NCI-H446 (cell line): ENCODE measurements at places on chromosomes 5 and 9.

GRCh38 chr9:133944746-133945135 lies 47.4 kb downstream of the VAV2 start:
- DNase-seq: no peak

GRCh38 chr5:75034137-75034739 lies 18.1 kb downstream of the GCNT4 start:
- no peak for DNase-seq

DNA sequence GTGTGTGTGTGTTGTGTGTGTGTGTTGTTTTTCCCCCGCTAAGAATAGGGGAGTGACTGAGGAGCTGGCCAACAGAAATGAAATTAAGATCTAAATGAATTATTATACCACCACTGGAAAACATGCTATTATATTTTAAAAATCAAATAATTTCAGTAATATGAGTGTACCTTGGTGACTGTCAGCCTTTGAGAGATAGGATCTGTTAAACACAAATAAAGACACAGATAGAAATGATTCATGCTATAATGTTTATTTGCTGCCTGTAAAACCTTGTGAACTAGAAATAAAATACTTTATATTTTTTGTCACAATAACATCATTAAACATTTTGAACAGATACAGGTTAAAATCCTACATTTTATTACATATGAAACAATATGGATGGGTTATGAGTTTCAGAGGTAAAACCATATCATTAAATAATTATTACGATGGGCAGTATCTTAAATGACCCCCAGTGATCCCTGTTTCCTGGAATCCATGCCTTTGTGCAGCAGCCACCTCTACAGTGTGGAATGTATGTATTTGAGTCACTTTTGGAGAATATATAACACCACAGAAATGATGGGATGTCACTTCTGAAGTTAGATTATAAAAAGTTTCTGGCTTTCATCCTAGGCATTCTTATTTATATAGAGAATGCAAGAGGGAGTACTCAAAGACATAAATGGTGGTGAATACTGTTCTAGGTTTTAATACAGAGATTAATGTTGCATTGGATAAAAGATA lies 617.2 kb downstream of the CDH18 start:
- no peak for DNase-seq

DNA sequence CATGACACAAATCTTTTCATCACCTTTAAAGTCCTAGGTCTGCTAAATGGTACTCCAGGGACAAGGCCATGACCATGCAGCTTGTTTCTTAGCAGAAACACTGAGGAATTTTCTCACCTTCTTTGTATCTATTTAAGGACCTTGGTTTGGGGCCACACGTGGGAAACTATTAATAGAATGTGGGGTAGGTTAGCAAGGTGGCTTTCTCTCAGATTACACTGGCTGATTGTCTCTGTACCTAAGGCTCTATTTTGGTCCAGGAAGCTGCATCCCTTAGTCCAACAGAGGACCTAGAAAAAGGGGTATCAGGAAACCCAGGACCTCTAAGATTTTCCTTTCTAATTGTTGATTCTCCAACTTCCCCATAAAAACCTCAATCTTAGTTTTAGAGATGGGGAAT lies 36.3 kb upstream of the FRMD3 start:
- no peak for DNase-seq

DNA sequence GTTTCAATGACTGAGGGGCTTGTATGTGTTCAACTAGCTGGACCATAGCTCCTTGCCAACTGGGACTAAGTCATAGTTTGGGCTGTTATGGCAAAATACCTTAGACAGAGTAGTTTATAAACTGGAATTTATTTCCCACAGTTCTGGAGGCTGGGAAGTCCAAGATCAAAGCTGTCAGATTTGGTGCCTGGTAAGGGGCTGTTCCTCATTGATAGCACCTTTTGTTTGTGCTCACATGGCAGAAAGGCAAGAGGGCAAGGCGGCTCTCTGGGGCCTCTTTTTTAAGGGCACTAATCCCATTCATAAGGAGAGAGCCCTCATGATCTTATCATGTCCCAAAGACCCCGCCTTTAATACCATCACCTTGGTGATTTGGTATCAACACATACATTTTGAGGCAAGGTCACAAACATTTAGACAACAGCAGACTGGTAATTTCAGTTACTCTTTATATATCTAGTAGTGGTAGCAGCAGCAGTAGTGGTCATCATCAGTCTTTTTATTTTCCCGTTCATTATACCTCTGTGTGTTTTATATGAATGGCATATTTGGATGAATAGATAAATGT lies 477.0 kb downstream of the CCDC171 start:
- no peak for DNase-seq

GRCh38 chr9:8877753-8878494 lies 1078.3 kb upstream of the DMAC1 start:
- no peak for DNase-seq

DNA sequence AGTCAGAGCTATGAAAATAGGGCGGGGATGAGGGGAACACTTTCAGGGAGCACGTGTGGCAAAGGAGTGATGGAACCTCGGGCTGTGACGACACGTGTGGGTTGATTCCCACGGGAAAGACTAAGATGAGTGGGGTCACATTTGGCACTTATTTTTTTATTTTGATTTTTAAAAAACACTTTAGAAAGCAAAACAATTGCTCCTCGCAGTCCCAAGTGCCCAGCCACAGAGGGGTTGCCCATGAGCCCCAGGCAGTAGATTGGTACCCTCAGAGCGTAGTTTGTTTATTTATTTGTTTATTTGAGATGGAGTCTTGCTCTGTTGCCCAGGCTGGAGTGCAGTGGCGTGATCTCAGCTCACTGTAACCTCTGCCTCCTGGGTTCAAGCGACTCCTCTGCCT lies 69.7 kb downstream of the WNK2 start:
- DNase-seq: no peak

DNA sequence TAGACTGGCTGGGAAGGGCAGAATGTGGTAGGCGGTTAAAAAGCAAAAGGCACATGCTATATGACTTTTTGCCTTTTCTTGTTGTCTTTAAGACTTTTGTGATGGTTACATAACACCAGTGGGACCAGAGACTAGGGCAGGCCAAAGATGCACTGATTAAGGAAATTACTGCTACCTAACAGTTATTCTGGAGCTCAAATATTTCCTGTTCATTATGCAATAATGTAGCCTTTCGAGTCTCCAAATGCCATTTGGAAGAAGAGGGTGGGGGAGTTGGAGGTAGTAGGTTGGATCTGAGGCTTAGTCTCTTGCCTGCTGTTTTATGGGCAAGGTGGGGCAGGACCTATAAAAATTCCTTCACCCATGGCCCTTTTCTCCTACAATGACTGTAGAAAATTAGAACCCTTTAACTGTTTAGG lies 51.7 kb downstream of the SH3GL2 start:
- no peak for DNase-seq

DNA sequence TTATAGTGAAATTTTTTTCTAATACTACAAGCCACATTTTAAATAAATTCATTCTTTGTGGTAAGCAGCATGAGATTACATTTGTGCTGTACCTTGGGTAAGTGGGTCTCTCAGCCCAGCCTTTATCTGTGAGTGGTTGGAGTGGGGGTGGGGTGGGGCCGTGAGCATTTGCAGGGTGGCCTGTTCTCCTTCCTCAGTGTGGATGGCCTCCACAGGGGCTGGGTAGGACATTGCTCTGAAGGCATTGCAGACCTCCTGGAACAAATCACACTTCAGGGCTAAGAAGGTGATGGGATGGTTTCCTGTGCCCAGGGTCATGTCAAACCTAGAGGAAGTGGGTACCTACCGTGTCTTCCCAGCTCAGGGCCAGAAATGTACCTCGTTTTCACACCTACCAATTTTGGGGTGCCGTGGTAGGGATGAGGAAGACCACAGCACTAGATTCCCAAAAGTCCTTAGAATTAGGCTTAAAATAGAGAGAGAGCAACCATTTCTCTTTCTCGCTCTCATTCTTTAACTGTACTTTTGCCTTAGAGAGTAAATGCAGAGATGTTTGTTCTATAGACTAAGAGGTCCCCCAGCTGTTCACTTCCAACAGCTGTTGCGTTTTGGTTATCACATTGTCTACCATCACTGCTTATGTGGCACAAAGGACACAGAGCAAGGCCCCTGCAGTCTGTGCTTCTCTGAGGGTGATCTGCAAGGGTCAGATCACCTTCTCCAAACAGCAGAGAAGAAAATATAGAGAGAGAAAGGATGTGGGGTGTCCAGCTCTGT lies 83.4 kb upstream of the CTSL start:
- DNase-seq: no peak

- DNase-seq: no peak
Observed at GRCh38 chr9:104794070-104794469, 30.1 kb downstream of the NIPSNAP3B start.

- DNase-seq: no peak
Observed at GRCh38 chr5:159095151-159095721, 4.5 kb downstream of the EBF1 start.

DNA sequence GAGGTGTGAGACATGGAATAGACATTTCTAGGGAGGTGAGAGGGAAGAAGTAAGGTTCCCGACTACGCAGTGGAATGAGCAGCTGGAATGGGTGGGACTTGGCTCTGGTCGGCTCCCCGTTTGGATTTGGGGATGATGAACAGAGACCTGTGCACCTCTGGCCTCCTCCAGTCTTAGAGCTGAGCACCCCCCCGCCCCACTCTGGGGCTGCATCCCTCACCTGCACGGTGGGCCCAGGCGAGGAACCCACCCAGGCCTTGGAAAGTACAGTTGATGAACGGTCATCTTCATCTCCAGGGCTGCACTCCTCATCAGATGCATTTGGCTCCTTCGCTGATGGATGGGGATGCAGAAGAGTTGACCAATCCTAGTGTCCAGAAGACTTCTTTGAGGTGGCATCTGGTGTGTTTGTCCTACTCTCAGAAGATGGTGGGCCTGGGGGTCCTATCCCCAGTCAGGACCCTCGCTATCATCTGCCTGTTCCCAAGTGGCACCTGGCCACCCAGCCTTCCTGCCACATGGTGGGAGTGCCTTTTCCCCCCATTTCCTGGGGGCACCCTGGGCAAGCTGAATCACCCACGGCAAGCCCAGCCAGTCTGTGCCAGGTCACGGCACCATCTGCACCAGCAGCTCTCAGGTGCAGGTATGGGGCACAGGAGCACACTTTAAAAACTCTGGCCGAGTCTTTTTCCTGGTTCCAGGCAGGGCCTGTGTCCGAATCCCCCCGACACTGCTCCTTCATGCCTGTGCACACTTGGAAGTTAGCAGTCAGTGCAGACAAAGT lies 70.5 kb downstream of the GTF3C4 start:
- no peak for DNase-seq

DNA sequence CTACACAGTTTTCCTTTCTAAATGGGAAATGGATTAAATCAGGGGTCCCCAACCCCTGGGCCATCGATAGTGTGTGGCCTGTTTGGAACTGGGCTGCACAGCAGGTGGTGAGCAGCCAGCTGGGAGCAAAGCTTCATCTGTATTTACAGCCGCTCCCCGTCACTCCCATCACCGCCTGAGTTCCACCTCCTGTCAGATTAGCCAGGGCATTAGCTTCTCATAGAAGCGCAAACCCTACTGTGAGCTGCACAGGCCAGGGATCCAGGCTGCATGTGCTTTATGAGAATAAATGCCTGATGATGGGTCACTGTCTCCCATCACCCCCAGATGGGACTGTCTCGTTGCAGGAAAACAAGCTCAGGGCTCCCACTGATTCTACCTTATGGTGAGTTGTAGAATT lies 41.2 kb upstream of the FLT4 start:
- DNase-seq: no peak

GRCh38 chr5:140262839-140263238 lies 40.1 kb downstream of the PFDN1 start:
- DNase-seq: no peak

- no peak for DNase-seq
Observed at GRCh38 chr5:149407323-149408251, 28.5 kb upstream of the IL17B start.

DNA sequence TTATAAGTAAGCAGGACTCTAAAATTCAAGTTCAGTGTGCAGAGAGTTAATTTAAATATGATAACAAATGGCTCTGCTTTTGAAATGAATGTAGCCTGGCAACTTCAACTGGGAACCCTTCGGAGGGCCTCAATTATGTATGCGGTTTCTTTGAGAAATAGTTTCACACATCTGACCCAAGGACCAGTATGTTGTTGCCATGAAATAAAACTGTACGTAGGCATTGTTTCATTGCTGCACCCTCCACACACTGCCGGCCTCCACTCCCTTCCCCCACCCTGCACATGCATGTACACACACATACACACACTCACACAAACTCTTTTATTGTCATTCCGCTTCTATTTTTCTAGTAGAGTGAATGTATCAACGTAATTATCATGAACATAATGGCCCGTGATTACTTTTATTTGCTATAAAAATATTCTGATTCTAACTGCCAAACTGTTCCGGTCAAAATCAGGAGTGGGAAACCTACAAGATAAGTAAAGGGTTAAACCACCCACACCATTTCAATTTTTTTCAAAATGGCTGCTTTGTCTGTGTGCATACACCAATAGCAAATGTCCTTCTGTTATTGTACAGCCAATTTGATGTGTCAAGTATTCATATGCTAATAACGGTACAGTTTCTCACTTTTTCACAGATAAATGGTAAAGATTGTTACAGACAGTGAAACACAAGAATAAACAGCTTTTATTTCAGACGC lies 215.5 kb upstream of the TMEM161B start:
- no peak for DNase-seq

DNA sequence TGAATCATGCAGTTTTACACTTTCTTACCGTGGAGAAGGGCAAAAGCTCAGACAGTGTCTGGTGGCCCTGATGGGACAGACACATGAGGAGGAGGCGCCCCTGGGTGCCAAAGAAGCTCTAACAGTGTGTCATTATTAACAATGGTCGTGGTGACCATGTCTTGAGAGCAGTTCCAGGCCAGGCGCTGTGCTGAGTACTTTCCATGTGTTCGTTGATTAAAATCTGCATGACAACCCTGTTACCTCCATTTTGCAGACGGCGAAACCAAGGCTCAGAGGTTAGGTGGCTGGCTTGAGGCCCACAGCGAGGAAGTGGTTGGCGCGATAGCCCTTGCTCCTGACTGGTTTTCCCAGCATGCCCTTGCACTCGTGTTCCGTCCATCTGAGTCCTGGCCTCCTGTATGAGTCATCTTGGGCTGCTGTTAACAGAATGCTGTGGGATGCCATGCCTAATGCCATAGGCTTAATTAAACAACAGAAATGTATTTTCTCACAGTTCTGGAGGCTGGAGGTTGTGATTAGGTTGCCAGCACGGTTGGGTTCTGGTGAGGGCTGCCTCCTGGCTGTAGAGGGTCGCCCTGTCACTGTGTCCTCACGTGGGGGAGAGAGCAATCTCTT lies 92.0 kb downstream of the AMBP start:
- no peak for DNase-seq
